Activated T-helper 1 cell treated with anti-CD3 and anti-CD28 coated beads, Interleukin-2, amount 50 U/mL, for 16 hours (primary cell): ENCODE measurements at places on chromosomes 13 and 19.

DNA sequence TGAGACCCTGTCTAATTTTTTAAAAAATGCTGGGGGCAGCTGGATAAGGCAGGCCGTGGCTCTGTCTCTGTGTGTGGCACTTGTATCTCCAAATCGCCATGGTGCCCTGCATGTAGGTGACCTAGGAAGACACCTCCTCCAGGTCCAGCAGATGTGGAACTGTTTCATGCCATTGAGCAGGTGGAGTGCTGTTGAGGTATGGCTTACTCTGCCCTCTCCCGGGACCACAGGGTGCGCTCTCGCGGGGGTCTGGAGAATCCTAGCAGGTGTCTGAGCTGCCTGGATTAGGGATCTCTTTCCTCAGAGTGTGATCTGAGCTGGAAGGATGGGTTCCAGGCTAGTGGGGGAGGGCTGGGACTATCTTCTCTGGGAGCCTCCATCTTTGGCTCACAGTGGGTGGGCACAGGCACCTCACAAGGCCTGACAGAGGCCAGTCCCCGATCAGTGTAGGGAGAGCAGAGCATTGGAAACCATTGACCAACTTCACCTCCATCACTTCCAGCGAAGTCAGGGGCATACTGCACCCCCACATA is 67.7 kb upstream of the TM9SF2 start:
- DNase-seq = no peak

- no peak for DNase-seq
Measured at GRCh38 chr13:48402325-48402932, 10.5 kb downstream of the LPAR6 start.

DNA sequence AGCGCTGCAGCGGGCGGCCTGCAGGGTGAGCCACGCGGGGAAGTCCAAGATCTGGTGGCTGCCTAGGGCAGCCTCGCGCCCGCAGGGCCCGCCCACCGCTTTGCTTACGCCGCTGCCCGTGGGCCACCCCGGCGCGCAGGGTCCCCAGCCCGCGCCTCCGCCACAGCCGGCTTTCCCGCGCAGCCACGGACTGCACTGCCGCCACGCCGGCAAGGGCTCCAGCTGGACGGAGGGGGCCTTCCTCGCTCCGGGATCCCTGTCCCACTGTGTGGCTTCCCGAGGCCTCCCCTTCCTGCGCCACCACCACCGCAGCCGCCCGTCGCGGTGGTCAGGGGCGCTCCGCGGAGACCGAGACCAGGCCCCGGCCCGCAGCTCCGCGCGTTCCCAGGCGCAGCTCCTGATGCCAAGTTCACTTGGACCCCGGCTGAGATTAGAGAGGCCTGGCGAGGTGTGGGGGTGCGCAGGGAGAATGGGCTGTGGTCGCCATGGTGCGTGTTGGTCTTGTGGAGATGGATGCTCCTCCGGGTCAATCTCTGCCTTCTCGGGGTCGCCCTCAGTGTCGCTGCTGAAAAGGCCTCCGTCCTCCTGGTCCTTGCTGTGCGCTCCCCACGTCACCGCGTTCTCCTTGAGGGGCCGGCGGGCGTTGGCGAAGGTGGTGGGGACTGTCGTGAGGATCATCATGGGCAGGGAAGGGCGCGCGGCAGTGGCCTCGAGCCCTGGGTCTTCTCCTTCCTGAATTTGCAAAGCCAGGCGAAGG is 17.9 kb upstream of the RNF17 start:
- no peak for DNase-seq

DNA sequence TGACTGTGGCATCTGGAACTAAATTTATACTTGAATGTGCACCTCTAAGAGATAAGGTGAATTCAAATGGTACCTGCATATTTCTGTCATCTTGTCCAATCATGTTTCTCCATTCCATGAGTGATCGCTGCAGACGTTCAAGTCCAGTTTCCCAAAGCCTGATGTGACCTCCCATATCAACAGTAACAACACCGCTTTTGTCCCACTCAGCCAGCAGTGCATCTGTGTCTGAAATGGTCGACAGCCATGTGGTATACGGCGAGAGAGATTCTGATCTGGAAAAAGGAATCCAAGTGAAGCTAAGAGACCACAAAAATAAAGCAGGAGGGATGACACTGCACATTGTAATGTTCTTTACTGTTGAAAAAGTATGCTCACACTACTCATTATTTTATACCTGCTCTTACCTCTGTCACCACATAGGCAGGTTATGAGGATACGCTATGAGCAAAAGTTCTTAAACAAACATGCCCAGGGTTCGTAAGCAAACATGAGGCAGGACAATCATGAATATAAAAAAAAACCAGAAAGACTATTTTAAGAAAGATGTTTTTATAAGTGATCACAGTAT is 213.6 kb downstream of the RGCC start:
- DNase-seq = no peak

DNA sequence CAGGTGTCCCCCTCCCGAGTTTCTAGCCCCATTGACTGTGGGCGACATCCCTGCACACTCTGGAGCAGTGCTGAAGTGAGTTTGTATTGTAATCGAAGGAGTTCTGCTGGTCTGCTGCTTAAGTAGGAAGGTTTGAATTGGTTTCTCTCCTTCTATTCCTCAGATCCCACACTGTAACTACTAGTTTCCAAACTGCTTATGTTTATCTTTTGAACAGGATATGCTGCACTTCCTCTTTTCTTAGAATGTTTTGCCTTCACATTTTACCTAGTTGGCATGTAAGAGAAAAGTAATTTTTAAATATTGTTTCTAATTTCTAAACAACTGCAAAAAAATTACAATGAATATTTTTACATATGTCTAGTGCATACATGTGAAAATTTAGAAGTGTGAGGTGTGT is 511.8 kb downstream of the KLF12 start:
- DNase-seq = no peak

DNA sequence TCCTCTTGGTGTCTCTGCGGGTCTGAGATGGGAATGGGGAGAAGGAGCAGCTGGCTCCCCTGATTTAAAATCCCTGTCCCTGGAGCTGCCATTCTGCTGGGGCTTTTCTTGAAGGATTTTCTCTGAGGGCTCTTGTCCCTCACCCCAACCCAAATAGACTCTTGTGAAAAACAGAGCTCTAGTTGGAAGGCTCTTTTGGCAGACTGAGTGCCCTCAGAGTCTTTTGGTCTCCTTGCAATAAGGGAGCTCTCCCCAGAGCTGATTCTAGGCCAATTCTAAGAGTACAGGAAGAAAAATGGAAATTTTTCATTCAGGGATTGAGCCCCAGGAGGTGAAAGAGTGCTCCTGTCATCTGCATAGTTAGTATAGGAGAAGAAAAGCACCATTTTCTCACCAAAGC is 238.3 kb downstream of the COG6 start:
- DNase-seq = no peak
